ENCODE measurements at places on chromosomes 2 and 18.

DNA sequence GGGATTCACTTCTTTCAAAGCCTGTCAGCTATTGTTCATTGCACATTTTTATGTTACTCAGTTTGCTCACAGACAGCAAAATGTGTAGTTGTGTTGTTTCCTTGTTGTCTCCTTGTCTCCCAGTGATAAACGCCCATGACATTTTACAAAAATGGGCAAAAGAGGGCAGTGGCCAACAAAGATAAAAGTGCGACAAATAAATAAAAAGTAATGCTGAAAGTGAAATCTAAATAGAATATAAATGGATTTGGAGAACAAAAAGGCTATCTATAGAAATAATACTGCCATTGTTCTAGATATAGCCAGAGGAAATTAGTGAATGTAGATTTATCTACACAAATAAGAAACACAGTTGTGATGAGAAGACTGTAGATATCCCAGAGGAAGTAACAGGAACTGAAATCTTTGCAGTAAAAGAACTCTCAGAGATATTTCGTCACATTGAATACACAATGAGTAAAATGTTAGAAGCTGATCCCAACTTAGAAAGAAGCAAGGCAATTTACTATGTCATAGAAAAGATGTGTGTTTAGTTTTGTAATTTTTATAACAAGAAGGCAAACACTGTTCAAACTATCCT, 1186.2 kb upstream of the FAM98A start:
- DNase-seq: no peak

DNA sequence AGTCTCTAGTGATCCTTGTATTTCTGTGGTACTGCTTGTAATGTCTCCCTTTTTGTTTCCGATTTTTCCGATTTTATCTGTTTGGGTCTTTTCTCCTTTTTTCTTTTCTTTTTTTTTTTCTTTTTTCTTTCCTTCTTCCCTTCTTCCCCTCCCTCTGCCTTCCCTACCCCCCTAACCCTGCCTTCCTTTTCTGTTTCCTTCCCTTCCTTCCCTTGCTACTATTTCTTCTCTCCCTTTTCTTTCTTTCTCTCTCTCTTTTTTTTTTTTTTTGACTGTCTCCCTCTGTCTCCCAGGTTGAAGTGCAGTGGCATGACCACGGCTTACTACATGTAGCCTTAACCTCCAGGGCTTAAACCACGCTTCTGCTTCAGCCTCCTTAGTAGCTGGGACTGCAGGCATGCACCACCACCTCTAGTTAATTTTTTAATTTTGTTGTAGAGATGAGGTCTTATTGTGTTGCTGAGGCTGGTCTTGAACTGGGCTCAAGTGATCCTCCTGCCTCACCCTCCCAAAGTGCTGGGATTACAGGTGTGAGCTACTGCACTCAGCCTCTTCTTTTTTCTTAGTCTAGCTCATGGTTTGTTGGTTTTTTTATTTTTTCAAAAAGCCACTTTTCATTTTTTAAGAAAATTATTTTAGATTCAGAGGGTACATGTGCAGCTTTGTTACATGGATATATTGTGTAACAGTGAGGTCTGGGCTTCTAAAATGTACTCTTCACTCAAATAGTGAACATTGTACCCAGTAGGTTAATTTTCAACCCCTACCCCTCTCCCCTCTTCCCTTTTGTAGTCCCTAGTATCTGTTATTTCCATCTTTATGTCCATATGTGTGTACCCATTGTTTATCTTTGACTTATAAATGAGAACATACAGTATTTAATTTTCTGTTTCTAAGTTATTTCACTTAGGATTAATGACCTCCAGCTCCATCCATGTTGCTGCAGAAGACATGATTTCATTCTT, 24.7 kb downstream of the CCDC138 start:
- DNase-seq: no peak

- no peak for DNase-seq
Measured at GRCh38 chr2:95674186-95674585, 82.4 kb downstream of the TRIM43 start.

- DNase-seq: no peak
Measured at GRCh38 chr2:32810909-32811495, 135.8 kb upstream of the LTBP1 start.
